ENCODE measurements at places on chromosomes 7 and 10.

DNA sequence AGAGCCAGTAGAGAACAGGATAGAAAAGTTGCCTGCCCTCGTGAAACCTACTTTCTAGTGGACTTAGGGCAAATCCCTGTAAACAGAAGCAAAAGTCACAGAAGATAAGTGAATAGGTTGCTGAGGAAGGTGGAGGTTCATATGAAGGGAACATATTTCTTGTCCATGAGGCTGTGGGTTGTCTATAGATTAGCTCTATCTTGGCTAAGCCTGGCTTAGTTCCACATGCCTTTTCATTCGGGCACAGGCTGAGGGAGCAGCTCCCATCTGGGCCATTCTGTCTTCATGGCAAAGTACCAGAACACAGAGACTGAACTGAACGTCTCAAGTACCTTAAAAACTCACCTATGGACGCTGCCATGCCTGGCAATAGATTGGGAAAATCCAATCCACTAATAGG, 45.3 kb downstream of the BZW2 start:
- no peak for DNase-seq

GRCh38 chr7:100017875-100018274, 2.5 kb downstream of the ZKSCAN1 start:
- no peak for DNase-seq

- DNase-seq = no peak
Measured at GRCh38 chr7:35253460-35253709, 515 bp downstream of the TBX20 start.

DNA sequence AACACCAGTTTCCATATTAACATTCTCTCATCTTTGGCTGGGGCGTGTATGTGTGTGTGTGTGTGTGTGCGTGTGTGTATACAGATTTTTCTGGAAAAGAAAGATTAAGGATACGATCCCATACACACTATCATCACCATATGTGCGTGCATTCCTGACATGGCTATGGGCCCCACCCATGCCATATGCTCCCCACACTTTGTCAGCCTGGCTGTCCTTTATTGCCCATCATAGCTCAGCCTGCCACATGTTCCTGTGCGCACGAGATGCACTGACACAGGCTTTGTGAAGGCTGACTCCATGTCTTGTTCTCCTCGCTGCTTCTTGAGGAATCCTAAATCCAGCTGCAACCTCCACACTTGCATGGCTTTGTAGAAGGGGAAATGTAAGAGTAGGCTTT, 984.1 kb downstream of the LRMDA start:
- no peak for DNase-seq

DNA sequence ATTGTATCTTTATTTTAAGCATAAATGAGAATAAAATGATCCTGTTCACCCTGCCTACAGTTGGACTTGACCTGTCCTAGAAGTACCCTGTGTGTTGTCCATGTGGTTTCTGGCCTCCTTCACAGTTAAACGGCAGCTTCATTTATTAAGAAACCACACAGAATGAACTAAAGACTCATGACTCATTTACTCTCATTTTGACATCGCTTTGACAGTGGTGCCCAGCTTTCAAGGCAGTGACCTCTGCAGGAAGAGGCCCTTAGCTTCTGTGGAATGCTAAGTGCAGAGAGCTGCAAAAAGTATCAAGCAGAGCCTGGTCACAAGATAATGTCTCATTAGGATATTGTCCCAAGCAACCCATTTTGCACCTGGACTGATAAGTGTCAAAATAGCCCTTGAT, 93.4 kb downstream of the AVL9 start:
- no peak for DNase-seq

- no peak for DNase-seq
Measured at GRCh38 chr7:129228633-129229032, 3.8 kb downstream of the AHCYL2 start.

DNA sequence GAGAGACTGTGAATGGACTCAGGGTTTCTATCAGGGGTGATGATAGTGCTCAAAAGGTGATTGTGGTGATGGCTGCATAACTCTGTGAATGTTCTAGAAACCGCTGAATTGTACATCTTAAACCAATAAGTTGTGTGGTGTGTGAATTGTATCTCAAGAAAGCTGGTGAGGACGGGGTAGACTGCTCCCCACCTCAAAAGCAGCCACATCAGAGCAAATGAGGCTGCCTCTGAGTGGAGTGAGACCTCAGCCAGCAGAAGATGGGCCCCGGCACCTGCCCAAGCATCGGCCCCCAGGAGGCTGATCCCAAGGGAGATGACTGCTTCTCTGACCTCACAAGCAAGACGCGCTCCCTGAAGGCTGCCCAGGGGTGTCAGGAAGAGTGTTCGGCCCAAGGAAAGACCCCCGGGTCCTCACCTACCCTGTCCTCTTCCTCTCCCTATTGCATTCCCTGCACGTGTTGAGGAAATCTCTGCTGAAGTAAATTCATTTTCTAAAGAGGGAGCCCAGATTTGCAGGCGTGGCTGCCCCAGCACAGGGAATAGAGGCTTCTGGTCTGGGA, 279.3 kb upstream of the SHH start:
- DNase-seq = no peak

DNA sequence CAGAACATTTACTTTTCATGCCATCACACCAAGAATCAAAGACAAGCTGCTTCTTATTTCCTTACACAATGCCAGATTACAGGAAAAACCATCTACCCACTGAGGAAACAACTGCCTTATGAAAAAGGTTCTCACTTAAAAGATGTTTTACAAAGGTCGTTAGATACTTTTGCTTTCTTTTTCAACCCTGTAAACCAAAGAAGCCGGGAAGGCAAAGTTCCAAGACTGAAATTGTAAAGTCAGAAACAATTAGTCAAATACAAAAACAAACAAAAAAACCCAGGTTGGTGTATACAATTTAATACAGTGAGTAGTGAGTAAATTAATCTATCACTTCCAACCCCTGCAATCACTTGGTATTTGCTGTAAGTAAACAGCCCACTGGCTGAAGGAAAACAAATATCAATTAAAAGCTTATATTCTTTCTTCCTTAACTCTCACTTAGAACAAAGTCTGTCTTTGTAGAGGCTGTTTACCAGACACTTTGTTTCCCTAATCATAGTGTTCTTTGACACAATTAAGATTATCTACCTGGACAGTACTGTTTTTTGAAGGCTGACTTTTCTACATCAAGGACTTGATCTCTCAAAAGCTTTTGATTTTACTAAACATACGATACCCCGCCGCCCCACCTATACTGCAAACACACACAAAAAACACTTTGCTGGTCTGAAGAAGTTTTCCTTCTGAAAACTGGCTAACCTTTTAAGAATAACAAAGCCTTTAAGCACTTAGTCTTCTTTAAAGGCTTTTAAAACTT, 18.1 kb downstream of the ERLIN1 start:
- peak; percentile 14 for DNase-seq

DNA sequence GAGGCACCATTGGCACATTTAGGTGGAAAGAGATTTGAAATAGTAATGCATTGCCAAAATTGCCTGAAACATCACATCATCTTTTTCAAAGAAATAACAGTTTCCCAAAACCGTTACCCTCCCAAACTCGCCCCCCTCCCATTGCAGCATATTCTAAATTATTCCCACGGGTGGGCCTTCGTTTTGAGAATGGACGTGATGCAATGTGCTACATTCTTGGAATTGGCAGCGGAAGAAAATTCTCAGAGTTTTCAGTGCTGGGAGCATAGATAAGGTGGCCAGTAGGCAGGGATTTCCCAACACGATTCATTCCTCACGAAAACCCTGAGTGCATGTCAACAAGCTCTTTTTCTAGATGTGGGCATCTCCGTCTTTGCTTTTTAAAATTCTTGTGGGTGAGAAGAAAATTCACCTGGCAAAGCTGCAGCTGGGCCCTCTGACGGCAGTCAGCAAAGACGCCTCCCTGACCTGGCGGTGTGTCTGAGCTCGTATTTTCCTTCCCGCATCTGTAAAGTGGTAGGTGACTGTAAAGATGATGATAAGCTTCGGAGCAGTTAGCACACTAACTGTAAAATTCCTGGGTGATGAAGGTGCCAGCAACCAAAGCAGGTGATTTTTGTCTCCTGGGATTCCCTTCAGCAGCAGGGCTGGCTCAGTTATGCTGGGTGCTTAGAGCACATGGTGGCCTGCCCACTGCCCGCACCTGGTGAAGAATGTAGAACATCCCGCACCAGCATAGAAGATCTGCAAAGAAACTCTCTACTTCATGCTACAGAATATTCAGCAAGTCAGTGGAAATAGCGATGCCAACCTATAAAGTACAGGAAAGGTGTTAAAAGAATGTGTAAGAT, 141.9 kb upstream of the KLF6 start:
- no peak for DNase-seq

- DNase-seq = no peak
Measured at GRCh38 chr10:117718986-117719920, 176.7 kb downstream of the EMX2 start.

- no peak for DNase-seq
Measured at GRCh38 chr7:150998341-150998740, 7.5 kb downstream of the NOS3 start.

DNA sequence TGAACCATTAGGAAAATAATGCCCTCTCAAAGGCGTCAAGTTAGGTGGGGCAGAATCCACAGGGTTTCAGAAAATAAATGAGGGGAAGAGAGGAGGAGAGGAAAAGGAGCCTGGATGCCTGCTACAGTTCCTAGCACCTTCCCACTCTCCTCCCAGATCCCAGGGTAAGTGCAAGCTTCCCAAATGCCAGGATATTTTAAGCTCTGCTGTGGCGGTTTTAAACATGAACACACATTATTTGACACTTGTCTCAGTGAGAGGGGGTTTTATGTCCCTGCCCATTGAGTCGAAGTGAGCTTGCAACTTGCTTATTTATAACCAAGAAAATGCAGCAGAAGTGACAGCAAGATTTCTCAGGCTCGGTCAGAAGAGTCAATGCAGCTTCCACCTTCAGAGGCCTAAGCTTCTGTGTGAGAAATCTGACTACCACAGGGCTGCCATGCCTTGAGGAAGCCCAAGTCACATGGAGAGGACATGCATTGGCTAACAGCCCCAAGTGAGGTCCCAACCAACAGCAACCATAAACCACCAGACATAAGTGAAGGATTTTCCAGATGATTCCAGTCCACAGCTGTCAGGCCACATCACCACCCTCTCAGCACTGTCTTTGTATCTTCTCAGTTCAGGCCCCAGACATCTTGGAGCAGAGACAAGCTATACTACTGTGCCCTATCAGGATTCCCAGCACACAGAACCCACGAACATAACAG, 17.9 kb upstream of the BMPER start:
- DNase-seq = no peak
